ENCODE measurements at places on chromosomes 13 and 19. TPM values are rescaled to one million over a fixed set of nuclear protein-coding genes. Genes with fewer than 3 reads are reported as not detected.

ZNF154 gene
- 6.0 TPM for total RNA-seq

ACER1 gene
- not detected for total RNA-seq

FAM216B gene
- total RNA-seq: 0.22 TPM

RNASEH2B gene
- total RNA-seq: 37.2 TPM

SIRT2 gene
- total RNA-seq: 49.6 TPM

GRIK5 gene
- 4.6 TPM for total RNA-seq

PEG3 gene
- 7.2 TPM for total RNA-seq

IGFLR1 gene
- 4.2 TPM for total RNA-seq

FCGBP gene
- 14.2 TPM for total RNA-seq

RPL28 gene
- 479 TPM for total RNA-seq

GNG8 gene
- not detected for total RNA-seq

GZMM gene
- total RNA-seq: 0.43 TPM

DAND5 gene
- total RNA-seq: 11.4 TPM

DNA sequence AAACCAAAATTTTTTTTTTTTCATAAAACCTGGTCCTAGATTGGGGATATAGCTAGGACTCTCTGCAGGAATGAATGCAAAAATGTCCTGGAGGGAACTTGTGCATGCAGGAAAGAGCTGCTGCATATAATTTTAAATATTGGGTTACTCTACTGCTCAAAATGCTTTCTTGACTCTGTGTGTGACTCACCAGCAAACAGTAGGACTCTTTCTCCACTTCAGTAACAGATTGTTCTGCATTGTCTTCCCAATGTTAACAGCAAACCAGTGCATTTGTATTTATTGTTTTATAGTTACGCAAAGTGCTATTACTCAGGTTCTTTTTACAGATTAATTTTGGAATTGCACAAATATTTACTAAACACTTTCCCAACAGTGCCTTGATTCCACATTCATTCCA, 163.7 kb upstream of the KL start:
- DNase-seq: no peak

DNA sequence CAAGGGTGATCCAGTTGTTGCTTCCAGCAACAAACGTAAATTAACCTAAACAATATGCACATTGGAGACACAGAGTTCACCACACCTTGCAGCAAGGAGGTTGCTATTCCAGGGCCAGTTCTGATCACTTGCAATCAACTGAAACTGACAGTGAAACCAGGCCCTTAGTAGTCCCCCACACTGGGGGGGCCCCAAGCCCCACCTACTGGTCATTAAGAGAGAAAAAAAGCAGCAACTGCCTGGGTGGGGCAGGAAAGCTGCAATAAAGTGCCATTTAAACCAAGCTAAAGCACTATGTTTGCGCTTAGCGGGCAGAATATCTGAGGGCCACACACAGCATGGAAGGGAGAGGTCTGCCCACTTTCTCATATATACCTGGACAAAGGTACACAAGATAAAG, 51.5 kb downstream of the ATP7B start:
- DNase-seq: no peak

GRCh38 chr19:17893766-17894165, 22.0 kb downstream of the SLC5A5 start:
- DNase-seq: no peak

GRCh38 chr13:80437231-80437630, 96.3 kb upstream of the SPRY2 start:
- no peak for DNase-seq

DNA sequence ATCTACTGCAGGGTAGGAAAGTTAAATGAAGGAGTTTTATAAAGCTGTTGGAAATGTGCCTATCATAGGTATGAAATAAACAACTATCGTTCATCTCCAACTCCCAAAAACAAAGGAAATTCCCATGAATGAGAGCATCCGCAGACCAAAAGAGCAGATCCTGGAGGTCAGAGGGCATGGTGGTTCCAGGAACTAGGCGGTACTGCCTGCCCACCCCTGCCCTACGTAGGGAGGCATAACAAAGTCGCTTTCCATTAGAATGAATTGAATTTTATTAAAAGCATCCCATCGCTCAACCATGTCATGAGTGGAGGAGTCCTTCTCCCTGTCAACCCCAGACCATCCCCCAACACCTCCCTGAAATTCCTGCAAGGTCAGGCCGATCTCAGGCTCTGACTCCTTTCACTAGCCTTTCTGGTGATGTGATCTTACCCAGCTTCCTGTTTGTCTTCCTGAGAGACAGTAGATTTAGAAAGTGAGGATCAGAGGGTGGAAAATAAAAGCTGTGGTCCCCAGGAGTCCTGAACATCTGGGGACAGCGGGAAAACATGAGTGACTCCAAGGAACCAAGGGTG, at the start of gene CLEC4M:
Gene CLEC4M, plus strand, starts transcription at position 525 of the 575 bp plus-strand sequence. Its CDS starts 24 bp downstream, at position 549.
- no peak for DNase-seq

GRCh38 chr13:97327506-97328221, 105.5 kb downstream of the MBNL2 start:
- no peak for DNase-seq

- no peak for DNase-seq
Observed at GRCh38 chr13:83667606-83668005, 214.7 kb downstream of the SLITRK1 start.

DNA sequence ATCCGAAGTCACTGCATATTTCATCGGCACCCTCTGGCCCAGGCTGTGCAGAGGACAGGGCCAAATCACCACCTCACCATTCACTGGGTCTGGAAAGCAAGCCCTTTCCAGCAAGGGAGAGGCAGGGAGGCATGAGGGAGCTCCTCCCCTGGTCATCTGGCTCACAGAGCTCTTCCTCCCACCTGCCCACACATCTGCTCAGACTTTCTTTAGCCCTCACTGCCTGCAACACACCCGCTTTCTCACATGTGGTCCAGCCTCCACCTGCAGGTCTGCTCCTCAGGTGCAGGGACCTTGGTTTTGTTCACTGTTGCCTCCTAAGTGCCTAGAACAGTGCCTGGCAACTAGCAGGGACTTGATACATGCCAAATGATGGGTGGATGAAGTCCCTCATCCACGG, 21.0 kb upstream of the SLC35E1 start:
- no peak for DNase-seq

DNA sequence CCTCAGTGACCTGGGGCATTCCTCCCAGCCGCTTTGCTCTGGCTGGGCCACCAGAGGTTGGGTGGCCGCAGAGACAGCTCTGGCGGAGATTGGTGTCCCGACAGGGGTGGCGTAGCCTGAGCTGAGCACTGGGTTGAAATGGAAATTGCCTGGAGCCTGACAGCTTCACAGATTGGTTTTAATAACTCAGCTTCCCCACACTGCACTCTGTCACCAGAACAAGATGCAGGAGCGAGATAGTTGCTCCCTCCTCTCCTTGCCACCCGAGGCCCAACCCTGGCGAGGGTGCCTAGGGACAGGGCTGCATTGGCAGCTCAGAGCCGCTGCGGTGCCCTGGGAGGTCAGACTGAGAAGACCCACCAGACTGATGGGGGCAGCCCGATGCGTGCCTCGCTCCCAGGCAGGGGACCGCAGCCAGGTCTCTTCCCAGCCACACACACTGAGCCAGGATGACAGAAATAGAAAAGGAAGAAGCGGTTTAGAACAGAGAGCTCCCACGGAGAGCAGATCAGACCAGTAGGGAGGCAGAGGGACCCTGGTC, 84.1 kb downstream of the KDM4B start:
- no peak for DNase-seq

GRCh38 chr19:35784503-35785338, 9.4 kb downstream of the ARHGAP33 start:
- DNase-seq: no peak

- no peak for DNase-seq
Observed at GRCh38 chr13:41802684-41803444, 158.0 kb downstream of the VWA8 start.

- DNase-seq: no peak
Observed at GRCh38 chr13:29572575-29572974, 22.9 kb downstream of the SLC7A1 start.

- no peak for DNase-seq
Observed at GRCh38 chr13:98495627-98496478, 81.1 kb downstream of the STK24 start.

DNA sequence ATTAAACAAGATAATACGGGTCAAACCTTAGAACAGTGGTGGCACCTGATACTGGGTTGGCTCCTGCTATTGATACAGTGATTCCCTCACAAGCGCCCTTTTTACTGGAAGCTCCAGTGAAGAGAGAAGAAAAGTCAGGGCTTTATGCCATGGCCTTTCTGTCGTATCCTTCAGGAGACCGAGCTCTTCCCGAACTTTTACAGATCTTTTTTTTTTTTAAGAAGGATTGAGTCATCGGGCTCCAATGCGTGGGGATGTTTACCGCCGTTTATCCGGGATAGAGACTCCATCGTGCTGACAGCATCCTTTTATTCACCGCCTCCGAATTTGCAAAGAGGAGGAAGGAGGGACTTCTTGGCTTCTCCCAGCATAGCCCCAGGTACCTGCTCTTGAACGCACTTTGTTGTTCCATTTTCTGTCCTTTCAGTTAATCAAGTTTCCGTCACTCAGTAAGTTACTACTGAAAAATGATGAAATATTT, 574 bp downstream of the ZNF227 start:
- no peak for DNase-seq

DNA sequence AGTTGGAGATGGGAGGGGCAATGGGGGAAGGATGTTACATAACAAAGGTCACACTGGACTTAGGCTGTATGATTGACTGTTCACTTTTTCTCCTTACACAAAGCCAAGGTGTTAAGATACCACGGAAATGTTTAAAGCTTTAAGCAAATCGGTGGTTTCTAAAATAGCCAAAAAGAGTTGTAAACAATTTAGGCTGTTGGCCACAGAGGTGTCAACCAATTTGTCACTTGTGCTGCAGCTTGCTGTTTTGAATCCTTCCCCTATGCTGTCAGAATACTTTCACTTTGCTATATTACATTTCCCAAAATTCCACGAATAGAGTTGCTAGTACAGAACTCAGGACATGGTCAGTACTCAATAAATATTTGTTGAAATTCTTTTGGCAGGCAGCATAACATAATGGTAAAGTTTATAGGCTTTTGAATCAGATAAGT, 149.3 kb downstream of the VWA8 start:
- no peak for DNase-seq

GRCh38 chr19:1650650-1651567, 1.5 kb downstream of the TCF3 start:
- no peak for DNase-seq

GRCh38 chr19:38912600-38913514, 871 bp upstream of the CCER2 start:
- no peak for DNase-seq

- DNase-seq: no peak
Observed at GRCh38 chr13:23644126-23644419, 73.9 kb downstream of the TNFRSF19 start.

- DNase-seq: peak; percentile 79
Observed at GRCh38 chr19:35986664-35987570, 8.1 kb upstream of the SDHAF1 start.

DNA sequence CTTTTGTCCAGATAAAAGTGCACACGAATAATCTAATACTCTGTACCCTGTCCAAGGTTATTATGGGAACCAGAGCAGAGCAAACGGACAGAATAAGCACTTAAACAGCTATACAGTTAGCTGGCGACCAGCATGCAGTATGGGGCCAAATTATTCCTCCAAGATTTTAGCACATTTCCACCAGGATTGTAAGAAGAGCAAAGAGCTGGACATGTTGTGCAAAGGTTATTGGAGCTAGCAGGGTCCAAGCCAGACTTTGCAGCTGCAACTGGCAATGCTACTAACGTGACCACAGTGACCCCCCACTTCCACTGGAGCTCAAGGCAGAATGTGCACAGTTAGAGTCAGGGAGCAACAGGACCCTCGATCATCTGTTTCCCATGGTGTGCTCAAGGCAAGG, 89.9 kb downstream of the COL4A1 start:
- no peak for DNase-seq

DNA sequence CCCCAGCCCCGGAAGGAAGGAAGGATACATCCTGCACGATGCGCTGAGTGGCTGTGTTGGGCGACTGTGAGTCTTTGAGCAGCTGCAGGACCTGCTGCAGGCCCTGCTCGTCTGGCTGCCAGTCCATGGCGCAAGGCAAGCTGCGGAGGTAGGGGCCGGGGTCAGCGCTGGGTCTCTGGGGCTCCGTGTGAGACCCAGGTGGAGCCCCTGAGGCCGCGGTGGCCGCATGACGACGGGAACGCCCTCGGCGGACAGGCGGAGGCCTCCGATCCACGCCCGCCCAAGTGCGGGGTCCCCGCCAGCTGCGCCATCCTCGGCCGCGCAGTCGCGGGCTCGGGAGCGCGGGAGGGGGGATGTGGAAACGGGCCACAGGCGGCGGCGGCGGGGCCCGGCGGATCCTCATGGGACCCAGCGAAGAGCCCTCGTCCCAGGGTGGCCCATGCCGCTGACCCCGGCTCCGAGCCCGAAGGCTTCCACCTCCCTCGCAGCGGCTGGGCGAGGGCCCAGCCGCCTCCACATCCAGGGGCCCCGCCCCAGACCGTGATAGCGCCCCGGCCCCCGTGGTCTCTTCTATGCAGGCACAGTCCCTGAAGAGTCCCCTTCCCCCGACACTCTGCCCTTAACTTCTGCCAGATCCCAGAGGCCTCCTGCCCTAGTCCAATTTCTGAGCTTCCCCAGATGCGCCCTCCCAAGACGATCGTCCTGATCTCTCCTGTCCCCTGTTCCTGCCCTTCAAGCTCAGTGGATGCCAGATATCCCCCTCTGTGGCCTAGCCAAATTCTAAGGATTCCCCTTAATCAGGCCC, 2.7 kb downstream of the TNPO2 start:
- no peak for DNase-seq

DNA sequence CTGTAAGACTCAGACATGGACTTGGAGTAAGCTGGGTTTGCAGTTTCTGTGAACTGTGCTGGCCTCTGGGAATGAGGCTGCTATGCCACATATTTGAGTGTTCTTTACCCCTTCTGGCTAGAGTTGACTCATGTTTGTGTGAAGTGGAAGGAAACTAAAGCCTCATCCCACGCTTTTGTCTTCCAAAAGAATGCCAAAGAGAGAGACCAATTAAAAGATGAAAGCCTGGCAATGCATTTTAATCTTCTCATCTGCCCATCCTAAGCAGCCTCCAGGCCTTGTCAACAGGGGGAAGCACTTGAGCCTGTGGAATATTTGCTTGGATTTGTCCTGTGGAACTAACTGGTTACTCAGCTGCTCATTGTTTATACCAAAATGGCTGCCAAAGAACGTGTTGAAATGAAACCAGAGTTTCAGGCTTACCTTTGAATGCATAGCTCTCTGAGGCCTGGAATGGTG, 49.1 kb downstream of the LMO7 start:
- no peak for DNase-seq

GRCh38 chr19:17197666-17198065, 17.5 kb upstream of the USE1 start:
- DNase-seq: no peak

GRCh38 chr19:6677883-6678689, 8.1 kb upstream of the TNFSF14 start:
- no peak for DNase-seq

- peak; percentile 82 for DNase-seq
Observed at GRCh38 chr13:48570216-48570828, 37.4 kb upstream of the RCBTB2 start.

GRCh38 chr19:40774916-40775631, at the start of gene MIA:
MIA (plus strand) TSS chr19:40775521; CDS start chr19:40775543, 22 bp downstream.
- DNase-seq: no peak

Measured in cardiac septum (tissue), 1 donor.